ENCODE measurements at places on chromosomes 11 and 22.

DNA sequence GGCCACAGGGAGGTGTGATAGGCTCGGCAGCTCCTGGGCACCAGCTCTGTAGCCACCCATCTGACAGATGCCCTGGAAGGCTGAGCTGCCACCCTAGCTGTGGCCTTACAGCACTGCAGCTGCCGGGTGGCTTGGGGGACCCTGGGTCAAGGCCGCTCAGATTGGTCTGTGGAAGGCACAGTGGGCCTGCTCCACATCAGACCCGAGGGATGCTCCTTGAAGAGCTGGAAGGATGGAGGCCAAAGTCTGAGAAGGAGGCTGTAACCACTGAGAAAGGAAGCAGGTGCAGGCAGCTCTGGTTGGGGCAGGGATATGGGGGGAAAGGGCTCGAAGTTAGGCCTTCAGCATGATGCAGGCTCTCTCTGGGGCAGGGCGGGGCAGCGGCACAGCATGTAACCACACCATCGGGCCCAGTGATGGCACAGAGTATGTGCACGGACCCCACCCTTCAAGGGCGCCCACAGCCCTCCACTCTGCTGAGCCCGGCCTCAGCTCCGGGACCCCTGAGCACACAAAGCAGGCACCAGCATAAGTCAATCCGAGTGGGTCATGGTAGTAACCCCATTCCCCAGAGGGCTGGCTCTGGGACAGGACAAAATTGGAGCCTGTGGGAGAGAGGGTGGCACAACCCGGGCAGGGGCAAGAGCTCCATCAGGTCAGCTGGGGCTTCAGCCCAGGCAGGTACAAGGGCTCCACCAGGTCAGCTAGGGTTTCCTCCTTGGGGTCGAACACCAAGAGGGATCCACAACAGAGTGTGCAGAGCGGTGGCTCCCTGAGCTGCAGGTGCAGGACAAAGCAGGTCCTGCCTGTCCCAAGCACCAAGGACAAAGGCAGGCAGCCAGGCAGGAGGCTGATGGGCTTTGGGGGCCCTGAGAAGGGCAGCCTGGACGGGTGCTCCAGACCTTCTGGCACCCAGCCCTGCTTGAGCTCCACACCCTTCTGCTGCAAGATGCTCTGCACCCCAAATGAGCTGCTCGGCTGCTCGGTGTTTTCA is 1511.1 kb downstream of the BRD1 start:
- no peak for DNase-seq

DNA sequence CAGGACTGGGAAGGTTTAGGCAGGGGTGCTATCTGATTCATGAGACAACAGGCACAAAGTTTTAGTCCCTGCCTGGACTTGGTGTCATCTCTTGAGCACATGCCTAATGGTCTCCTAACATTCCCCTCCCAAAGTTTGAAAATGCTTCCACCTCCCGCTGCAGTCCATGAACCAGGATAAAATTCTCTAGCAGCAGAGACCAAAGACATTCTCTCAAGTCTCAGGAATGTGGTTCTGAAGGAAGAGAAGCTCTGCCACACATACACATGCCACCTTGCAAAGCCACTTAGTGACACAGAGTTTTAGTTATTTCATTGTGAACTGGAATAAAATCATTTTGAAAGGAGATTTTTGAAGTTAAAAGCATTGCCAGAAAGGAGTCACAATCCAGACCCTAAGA is 15.5 kb downstream of the OR51B6 start:
- no peak for DNase-seq

GRCh38 chr22:26751217-26751616 is 93.8 kb downstream of the MIAT start:
- no peak for DNase-seq

- no peak for DNase-seq
Measured at GRCh38 chr11:128244871-128245270, 342.5 kb downstream of the ETS1 start.

DNA sequence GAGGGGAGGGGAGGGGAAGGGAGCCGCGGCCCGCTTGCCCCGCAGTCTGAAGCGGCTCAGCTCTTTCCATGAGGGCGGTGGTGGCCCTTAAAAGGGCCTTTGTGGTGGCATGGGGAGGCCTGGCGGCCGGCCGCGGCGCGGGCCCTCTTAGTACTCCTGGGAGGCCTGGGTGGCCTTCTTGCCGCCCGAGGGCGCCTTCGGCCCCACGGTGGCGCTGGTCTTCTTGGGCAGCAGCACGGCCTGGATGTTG is 6.9 kb downstream of the DPAGT1 start:
- DNase-seq, result no peak

Data from NCI-H187 treated with DMSO at 0.1 percent for 48 hours (cell line).